ENCODE measurements at places on chromosomes 13 and 19.

DNA sequence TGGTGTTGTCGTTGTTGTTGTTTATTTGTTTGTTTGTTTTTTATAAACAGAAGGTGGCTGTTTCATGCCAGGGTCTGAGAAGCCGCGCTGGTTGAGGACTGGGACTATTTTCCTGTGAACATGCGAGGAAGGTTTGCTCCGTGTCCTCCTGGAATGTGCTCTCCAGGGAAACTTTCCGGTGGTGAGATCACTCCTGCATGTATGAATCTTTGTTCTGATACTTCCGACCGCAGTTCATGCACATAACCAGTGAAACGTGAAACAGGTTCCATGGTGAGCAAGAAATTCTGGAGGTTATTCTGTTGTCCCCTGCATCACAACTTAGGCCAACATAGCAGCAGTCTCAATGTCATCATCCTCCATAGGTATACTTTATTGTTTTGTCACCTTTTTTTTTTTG, 187.6 kb upstream of the ARGLU1 start:
- no peak for DNase-seq

- peak; percentile 77 for DNase-seq
These were observed 6.0 kb downstream of the SPRED3 start for GRCh38 chr19:38394488-38394887.

DNA sequence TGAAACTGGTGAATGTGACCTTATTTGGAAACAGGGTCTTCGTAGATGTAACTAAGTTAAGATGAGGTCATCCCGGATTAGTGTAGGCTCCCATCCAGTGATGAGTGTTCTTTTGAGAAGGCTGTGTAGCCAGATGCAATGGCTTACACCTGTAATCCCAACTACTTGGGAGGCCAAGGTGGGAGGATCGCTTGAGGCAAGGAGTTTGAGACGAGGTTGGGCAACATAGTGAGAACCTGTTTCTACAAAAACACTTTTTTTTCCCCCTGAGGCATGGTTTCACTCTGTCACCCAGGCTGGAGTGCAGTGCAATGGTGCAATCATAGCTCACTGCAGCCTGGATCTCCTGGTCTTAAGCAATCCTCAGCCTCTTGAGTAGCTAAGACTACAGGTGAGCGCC, 36.4 kb downstream of the FBN3 start:
- no peak for DNase-seq

DNA sequence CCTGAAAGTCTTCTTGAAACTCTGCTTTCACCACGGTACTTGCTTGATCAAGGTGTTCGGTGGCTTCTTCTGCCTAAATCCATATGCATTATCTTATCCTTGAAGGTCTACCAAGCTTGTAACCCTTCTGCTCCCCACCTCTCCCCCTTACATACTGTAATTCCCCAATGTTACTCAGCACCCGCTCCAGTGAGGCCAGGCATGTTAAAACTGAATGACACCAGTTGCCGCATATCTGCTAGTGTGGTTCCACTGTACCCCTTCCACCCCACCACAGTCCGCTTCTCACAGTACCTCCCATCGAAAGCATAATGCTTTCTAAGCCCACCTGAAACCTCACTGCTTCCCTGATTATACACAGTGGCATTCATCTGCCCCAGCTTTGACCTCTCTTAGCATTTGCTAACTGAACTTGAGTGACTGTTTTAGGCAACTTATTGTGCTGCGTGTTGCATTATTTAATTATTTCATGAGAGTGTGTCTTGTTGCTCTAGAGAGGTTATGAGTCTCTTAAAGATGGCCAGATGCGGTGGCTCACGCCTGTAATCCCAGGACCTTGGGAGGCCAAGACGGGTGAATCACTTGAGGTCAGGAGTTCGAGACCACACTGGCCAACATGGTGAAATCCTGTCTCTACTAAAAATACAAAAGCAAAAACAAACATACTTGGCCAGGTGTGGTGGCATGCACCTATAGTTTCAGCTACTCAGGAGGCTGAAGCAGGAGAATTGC, 87.6 kb upstream of the MBNL2 start:
- DNase-seq, result no peak

- no peak for DNase-seq
These were observed 106.4 kb downstream of the AKAP11 start for GRCh38 chr13:42378383-42378780.
